ENCODE measurements at places on chromosomes 7 and 10.
A peak's percentile ranks its signal among the peaks of the same experiment; 100 is the strongest.

DNA sequence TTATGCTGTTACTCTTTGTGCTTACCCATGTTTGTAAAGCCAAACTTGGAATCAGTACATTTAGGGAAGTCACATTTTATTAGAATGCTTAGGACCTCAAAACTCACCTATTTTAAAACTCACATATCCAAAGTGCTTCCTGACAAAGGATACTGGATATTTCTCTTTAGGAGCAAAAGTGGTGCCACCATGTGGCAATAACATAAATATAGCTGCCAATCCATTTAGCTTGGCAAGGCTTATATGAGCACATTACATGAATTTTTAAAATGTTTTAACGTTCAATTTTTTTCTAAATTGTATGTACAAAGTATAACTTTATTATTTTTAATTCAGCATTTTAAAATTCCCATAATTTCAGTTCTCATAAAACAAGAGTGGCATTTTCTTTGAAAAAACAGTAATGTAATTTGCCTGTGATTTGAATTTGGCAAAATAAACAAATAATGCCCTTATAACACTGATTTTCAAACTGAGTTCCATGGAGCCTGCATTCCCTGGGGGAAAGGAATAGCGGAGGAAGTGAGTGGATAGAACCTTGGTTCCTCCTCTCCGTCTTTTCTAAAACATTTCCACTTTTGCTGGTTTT is 75.4 kb downstream of the HDAC9 start:
- peak; percentile 69 for DNase-seq

DNA sequence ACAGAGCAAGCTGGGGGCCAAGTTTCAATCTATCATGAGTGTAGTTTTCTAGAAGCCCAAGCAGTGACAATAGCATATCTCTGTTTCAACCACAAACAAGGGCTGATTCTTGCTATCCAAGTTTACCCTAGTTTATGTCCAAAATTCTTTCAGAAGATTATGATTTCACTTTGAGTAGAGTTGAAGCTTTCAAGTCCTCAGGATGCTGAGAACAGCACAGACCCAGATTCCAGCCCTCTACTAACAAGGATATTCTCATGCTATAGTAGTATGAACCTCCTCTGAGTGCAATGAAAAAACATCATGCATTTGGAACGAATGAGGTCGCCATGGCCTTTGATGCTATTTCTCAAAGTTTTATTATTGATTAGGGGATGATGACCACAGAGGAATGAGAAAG is 344.1 kb upstream of the NPVF start:
- no peak for DNase-seq

DNA sequence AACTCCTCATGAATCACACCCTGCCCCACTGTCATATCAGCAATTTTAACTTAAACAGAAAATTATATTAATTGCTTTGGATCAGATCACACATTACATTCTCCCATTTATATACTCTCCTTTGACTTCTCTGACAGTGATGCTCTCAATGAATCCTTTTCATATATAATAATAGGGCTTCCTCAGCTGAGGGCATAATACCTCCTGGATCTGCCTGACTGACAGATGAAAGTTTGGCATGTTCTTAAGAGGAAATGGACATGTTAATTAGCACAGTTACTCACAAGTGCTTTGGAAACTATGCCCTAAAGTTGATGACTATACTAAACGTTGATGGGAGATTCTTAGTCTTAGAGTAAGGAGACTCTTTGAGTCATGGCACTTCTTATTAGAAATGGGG is 478.2 kb upstream of the LRRN3 start:
- DNase-seq = no peak

GRCh38 chr10:103884681-103885139 is 29.3 kb upstream of the SH3PXD2A start:
- DNase-seq = peak; percentile 71

DNA sequence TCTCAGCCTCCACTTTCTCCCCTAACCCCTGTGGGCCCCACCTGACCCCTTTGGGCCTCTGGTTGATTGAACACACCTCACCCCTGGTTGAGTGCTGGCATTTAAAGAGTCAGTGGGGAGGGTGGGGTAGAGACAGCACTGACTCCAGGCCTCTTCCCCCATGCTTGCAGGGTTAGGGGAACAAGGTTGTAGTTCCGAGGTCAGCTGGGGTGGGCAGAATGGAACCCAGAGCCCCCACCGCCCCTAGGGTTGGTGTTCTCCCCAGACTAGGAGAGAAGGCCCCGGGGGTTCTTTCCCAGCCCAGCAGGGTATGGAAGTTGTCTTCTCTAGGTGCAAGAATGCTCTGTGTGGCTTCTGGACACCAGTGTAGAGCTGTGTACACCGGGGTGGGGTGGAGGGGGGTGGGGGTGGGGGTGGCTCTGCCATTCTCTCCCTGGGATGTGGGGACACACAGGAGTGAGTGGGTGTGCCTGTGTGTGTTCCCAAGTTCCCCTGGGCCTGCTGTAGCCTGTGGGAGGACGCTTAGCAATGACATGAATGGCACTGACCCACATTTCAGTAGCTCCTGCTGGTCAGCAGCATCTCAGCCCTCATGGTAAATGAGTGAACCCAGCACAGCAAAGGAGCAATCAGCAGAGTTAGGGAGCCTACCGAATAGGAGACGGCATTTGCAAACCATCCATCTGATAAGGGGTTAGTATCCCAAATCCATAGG is 33.6 kb downstream of the PRF1 start:
- no peak for DNase-seq

DNA sequence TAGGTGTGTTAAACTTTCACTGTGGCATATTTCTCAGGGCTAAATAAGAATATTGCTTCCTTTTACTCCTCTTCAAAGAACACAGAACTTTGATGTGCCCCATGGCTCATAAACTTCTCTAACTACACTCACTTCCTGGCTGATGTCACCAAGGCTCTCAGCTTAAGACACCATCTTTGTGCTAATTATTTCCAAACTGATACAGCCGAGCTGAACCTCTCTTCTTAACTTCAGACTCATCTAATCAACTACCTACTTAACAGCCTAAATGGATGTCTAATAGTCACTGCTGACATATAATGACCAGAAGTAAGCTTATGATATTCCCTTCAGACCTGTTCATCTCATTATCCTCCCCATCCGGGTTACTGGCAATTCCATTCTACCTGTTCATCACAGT is 3.6 kb downstream of the C10orf67 start:
- DNase-seq = no peak

DNA sequence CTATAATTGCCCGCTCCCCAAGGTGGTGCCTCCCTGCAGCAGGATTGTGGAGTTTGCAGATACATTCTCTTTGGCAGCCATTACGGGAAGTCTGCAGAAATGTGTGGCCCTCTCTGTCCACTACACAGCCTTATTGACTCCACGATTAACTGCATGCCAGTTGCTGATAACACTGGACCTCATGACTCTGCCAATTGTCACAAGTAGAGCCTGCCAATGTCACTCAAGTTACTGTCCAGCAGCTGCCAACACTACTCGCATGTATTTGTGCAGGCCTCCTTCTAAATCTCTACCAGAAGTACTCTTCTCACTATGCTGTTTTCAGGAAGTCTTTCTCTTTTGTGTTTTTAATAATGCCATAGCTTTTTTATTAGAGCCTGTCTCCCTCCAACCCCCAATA is 128.8 kb downstream of the PPP1R3A start:
- no peak for DNase-seq

- DNase-seq = no peak
Observed at GRCh38 chr10:109403551-109403950, 519.8 kb downstream of the XPNPEP1 start.

DNA sequence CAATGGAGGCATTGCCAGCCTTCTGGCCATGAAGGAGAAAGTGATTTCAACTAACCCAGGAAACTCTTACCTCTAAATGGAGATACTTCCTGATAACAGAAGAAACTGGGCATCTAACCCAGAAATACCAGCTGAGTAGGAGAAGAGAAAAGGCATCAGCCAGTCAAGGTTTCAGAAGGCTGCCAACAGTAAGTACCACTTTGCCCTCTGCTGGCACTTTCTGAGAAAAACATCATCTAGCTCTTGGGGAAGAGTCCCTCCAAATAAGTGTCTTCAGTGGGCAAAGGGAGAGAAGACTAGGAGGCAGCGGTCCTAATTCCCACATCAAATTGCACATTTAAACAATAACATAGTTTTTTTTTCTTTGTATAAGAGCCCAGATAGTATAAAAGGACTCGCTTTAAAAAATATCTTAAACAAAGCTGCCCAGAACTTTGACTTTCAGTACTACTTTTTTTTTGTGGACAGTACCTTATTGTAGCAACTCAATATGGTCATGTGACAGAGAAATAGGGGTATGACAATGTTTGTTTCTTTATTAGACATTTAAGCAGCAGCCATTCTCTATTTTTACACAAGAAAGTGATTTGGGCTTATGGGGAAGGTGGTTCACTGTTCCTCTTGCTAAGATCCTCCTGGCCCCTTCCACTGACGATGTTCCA is 157.3 kb downstream of the CTTNBP2 start:
- peak; percentile 86 for DNase-seq

GRCh38 chr10:83037653-83038052 is 1101.7 kb upstream of the GHITM start:
- no peak for DNase-seq

DNA sequence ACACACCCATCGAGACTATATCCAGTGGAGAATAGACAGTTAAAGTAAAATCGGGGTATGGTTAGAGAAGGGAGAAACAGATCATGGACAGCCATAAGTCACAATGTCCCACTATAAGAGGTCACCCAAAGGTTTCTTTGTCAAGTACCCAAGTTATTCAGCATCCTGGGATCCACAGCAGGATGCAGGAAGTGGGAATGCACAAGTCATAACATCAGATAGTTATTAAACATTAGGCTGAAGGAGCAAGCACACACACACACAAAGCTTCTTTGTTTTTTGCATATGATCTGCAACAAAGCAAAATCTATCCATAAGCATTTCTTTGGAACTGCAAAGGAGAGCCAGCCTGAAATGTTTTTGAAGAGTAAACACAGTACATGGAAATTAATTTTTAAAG is 111.6 kb downstream of the NOC3L start:
- DNase-seq = no peak

DNA sequence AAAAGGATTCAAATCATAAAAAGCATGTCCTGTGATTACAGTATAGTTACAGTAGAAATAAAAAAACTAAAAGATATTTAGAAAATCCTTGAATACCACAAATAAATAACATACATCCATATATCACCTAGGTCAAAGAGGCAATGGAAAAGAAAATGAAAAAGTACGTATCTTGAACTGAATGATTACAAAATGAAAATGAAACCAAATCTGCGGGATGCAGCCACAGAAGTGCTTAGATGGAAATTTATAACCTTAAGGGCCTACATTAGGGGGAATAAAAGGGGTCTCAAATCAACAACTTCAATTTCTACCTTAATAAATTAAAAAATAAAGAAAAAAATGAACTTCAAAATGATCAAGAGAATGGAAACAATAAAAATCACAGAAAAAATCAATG is 879.0 kb upstream of the CELF2 start:
- DNase-seq = no peak

- DNase-seq = no peak
Observed at GRCh38 chr7:2203766-2204300, 28.9 kb downstream of the MAD1L1 start.

- DNase-seq = peak; percentile 52
Observed at GRCh38 chr10:123995461-123996131, 97.8 kb downstream of the CHST15 start.

DNA sequence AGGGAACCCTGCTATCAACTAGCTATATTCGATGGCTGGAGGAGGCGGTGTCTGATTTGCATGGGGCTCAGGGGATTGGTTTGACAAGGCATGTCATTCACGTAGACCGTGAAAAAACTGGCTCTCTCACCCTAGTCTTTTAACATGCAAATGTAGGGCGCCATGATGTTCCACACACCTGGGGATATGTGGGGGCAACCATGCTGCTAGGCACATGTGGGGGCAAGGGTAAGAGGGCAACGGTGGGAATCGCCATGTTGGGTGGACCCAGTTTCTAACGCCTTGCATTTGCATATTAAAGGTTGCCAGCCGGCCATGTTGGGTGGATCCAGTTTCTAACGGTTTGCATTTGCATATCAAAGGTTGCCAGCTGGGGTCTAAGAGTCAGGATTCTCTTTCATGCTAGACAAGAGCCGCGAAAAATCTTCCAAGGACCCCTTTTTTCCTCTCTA is 419.2 kb upstream of the NFE2L3 start:
- no peak for DNase-seq

DNA sequence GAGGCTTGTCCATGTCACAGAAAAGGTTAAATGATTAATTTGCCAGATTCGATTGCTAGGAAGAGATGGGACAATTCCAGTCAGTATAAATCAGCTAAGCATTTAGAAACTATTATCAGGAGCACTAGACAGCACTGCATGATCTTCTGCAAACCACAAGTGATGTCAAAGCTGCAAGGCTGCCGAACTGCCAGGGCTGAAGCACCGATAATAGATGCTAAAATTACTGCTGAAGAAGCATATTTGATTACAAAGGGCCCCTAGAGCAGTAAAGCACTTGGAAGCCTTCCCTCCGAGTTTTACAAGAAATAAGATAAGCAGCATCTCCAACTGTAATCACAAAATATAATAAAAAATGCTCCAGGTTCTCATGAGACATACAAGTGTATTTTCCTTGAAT is 40.6 kb downstream of the RNLS start:
- no peak for DNase-seq

GRCh38 chr7:116859323-116859722 is 3.1 kb upstream of the CAPZA2 start:
- DNase-seq = no peak

DNA sequence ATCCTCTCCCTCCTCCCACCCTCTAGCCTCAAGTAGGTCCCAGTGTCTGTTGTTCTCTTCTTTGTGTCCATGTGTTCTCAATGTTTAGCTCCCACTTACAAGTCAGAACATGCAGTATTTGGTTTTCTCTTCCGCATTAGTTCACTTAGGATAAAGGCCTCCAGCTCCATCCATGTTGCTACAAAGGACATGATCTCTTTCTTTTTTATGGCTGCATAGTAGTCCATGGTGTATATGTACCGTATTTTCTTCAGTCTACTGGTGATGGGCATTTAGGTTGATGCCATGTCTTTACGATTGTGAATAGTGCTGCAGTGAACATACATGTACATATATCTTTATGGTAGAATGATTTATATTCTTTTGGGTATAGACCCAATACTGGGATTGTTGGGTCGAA is 1.6 kb upstream of the GOT1 start:
- no peak for DNase-seq

DNA sequence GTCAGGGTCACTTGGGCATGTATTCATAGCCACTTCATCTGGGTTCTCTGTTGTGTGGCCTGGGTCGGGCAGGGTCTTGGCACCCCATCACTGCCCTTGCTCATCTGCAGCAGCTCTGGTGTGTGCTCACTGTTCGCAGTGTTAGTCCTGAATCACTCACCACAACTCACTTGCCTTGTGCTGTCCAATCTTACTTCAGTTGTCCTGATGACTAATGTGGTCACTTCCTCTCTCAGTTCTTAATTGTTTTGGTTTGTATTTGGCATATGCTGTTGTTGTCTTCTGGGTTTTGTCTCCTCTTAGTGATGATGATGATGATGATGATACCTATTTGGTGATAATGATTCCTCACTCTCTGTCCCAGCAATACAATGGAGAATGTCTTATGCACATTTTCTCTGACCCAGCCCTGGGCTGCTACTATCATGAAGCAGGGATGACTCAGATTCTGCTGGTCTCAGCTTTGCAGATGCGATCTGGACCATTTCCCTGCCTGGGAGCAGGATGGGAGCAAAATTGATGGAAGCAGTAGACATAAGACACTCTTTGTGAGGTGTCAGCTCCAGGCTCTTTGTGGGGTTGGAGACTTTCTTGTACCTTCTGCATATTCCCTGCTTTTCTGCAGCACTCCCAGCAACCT is 17.0 kb downstream of the ADRA2A start:
- DNase-seq = no peak

GRCh38 chr10:119270762-119271366 is 63.5 kb downstream of the GRK5 start:
- DNase-seq = no peak

GRCh38 chr10:60910543-60910942 is 33.4 kb downstream of the RHOBTB1 start:
- peak; percentile 50 for DNase-seq

Measured in Ammon's horn (tissue), 1 donor.